ENCODE measurements at places on chromosomes 6 and 20. TPM values are rescaled to one million over a fixed set of nuclear protein-coding genes. Genes with fewer than 3 reads are reported as not detected.

Gene TMEM244
- total RNA-seq: not detected

Gene C2
- total RNA-seq: 10.4 TPM

Gene SIRPB1
- total RNA-seq: 1.7 TPM

Gene RIPOR2
- 1.6 TPM for total RNA-seq

Gene PXDC1
- 61.0 TPM for total RNA-seq

Gene LRRN4
- not detected for total RNA-seq

Gene SRF
- total RNA-seq: 14.1 TPM

Gene ZNF311
- total RNA-seq: 0.56 TPM

Gene RHAG
- total RNA-seq: not detected

Gene FHL5
- total RNA-seq: 0.06 TPM

Gene EEF1A2
- not detected for total RNA-seq

Gene ZBP1
- total RNA-seq: not detected

Gene SIRT5
- total RNA-seq: 4.9 TPM

Gene GRM1
- total RNA-seq: not detected

Gene C6orf163
- total RNA-seq: 0.44 TPM

Gene ROS1
- total RNA-seq: not detected

Gene C20orf144
- not detected for total RNA-seq

Gene PDE7B
- 41.9 TPM for total RNA-seq

Gene HTR1E
- total RNA-seq: not detected

Gene HRH3
- total RNA-seq: not detected

Gene FBXL4
- total RNA-seq: 10.2 TPM

Gene SHLD1
- total RNA-seq: 2.1 TPM

Gene PBX2
- 34.1 TPM for total RNA-seq

Gene TREML2
- total RNA-seq: not detected

Gene BMP6
- total RNA-seq: 8.8 TPM

Gene TP53RK
- total RNA-seq: 17.7 TPM

Gene PRRT1
- 1.8 TPM for total RNA-seq

Gene GSTA4
- total RNA-seq: 64.0 TPM

Gene GPR63
- total RNA-seq: 0.05 TPM

Gene DUSP15
- 0.34 TPM for total RNA-seq

All from cardiac ventricle fibroblast (primary cell).